ENCODE measurements at places on chromosomes 2 and 18. TPM values are rescaled to one million over a fixed set of nuclear protein-coding genes. Genes with fewer than 3 reads are reported as not detected.
A peak's percentile ranks its signal among the peaks of the same experiment; 100 is the strongest.

- H3K36me3 ChIP-seq, result no peaks in the 10 kb centered on the region
- H3K4me3 ChIP-seq, result no peak overlapping the region
- H3K27ac ChIP-seq, result no peak overlapping the region
- no peaks in the 10 kb centered on the region for H3K4me1 ChIP-seq
- DNase-seq, result no peak
These were observed 80.4 kb downstream of the MC4R start for GRCh38 chr18:60292186-60292585.

- DNase-seq, result peak; percentile 22
- H3K4me3 ChIP-seq, result no peak overlapping the region
- H3K4me1 ChIP-seq, result no peaks in the 10 kb centered on the region
- no peak overlapping the region for H3K27ac ChIP-seq
- H3K36me3 ChIP-seq, result no peaks in the 10 kb centered on the region
These were observed 405.5 kb upstream of the VWC2L start for GRCh38 chr2:214005337-214005736.

DNA sequence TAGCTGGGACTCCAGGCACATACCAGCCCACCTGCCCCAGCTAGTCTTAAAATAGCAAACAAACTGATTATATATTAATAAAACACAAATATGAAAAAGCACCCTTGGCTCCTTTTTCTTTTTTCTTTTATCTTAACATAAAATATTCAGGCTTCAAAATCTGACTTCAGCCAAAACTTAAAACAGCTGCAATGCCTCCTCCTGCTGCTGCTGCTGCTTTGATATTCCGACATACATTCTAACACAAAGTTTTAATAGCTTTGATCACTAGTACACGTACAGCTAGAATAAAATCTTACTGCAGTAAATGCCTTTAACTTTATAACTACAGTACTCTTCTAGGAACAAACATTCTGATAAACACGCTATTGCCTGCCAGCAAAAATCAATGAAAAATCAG is 71.4 kb upstream of the RNU4ATAC start:
- no peak overlapping the region for H3K4me3 ChIP-seq
- H3K27ac ChIP-seq, result no peak overlapping the region
- no peaks in the 10 kb centered on the region for H3K4me1 ChIP-seq

- peaks cover 14% of the 10 kb centered on the region for H3K36me3 ChIP-seq
- H3K27me3 ChIP-seq, result no peaks in the 10 kb centered on the region
- no peaks in the 10 kb centered on the region for H3K4me1 ChIP-seq
- H3K27ac ChIP-seq, result no peak overlapping the region
These were observed 81.5 kb downstream of the MAPRE2 start for GRCh38 chr18:35122586-35123224.

DNA sequence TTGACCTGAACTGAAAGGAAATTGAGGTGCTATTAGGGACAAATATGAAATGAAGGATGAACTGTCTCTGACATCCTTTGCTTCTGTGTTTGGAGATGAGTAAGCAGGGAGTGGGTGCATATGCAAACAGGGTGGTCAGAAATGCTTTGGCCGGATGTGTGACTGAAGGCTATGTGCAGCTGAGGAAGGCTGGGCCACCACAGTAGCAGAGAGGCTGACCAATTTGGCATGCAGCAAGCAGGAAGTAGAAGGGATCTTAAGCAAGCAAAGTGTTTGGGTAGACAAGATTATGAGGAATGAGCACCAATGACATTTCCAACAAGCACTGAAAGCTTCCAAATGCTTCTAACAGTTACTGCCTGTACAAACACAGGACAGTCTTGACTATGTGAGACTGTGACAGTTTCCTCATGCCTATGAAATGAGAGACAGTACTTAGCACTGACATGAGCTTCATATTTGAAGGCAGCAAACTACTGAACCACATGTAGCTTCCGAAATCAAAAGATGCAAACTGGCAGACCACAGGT is 3.3 kb upstream of the ACTR3 start:
- no peak overlapping the region for H3K27ac ChIP-seq
- no peaks in the 10 kb centered on the region for H3K36me3 ChIP-seq
- no peak overlapping the region for H3K4me3 ChIP-seq
- peaks cover 17% of the 10 kb centered on the region for H3K4me1 ChIP-seq
- no peak for DNase-seq

GRCh38 chr2:170235860-170236679 is 58.1 kb downstream of the MYO3B start:
- H3K36me3 ChIP-seq, result no peaks in the 10 kb centered on the region
- H3K4me3 ChIP-seq, result no peak overlapping the region
- DNase-seq, result peak; percentile 72
- H3K4me1 ChIP-seq, result no peaks in the 10 kb centered on the region

DNA sequence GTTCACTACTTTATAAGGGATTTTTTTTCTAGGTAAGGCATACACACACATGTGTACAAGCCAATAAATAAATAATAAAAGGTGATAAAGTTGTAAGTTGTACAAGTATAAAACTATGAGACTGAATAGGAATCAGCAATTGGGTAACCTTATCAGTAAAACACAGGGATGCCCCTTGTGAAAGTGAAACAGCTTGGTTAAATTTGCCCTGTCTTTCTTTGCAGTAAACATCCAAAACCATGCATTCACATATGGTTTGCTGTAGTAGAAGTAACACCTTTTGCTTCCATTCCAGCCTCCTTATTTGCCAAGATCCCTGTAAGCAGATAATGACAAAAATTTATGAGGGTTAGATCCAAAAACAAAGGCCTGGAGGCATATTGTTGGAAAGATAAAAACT is 44.3 kb upstream of the NEUROD1 start:
- no peaks in the 10 kb centered on the region for H3K36me3 ChIP-seq
- no peak overlapping the region for H3K4me3 ChIP-seq
- H3K4me1 ChIP-seq, result no peaks in the 10 kb centered on the region
- peaks cover 14% of the 10 kb centered on the region for H3K27me3 ChIP-seq
- no peak overlapping the region for H3K27ac ChIP-seq

GRCh38 chr2:136116813-136117390 is 1.0 kb downstream of the CXCR4 start:
- H3K27me3 ChIP-seq, result peaks cover 46% of the 10 kb centered on the region
- H3K36me3 ChIP-seq, result peaks cover 3% of the 10 kb centered on the region
- H3K27ac ChIP-seq, result no peak overlapping the region
- no peak for DNase-seq
- H3K4me1 ChIP-seq, result peaks cover 23% of the 10 kb centered on the region
- peak overlapping the region; percentile 73 for H3K4me3 ChIP-seq

DNA sequence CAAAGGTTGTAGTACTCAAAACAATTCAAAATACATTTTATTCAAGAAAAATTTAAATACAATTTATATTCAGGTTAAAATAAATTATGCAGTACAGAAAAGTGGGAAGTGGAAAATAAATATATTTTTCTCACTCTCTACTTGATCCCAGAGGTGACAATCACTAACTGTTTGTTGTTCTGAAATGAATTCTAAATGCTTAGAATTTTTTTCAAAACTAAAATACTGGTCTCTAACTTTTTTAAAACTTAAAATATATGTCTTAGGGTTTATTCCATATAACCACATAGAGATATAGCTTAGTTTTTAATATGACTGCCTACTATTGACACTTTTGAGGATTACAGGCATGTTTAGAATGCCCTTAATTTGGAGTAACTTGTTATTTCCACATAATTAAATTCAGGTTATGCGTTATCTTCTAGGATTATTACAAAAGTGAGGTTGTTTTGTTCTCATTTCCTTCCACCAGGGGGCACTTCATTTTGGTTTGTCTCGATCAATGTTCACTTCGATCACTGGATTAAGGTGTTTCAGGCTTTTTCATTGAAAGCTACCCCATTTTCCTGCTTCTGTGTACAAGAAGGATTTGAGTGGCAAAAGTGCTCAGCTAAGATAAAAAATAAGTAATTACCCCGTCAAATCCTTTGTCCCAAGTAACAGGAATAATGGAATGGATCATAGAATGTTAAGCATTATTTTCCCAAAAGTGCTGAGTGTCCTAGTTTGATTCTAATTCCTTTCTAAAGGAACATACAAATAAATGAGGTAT is 27.1 kb upstream of the TFPI start:
- no peaks in the 10 kb centered on the region for H3K36me3 ChIP-seq
- H3K27me3 ChIP-seq, result no peaks in the 10 kb centered on the region
- peak; percentile 67 for DNase-seq
- H3K27ac ChIP-seq, result peak overlapping the region; percentile 78
- peaks cover 23% of the 10 kb centered on the region for H3K4me1 ChIP-seq
- H3K4me3 ChIP-seq, result peak overlapping the region; percentile 34

- H3K27ac ChIP-seq, result no peak overlapping the region
- no peaks in the 10 kb centered on the region for H3K36me3 ChIP-seq
- no peak for DNase-seq
- H3K27me3 ChIP-seq, result no peaks in the 10 kb centered on the region
These were observed 84.1 kb upstream of the MGAT5 start for GRCh38 chr2:134169788-134170187.

DNA sequence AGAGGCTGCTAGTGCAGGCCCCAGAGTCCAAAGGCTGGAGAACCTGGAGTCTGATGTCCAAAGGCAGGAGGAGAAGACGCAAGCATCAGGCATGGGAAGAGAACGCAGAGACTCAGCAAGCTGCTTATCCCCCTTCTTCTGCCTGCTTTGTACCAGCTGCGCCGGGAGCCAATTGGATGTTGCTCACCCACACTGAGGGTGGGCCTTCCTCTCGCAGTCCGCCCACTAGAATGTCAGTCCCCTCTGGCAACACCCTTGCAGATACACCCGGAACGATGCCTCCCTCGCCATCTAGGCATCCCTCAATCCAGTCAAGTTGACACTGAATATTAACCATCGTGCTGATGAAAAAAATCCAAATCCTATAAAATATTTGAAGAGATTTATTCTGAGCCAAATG is 141.6 kb downstream of the TWIST2 start:
- no peaks in the 10 kb centered on the region for H3K27me3 ChIP-seq
- H3K4me1 ChIP-seq, result no peaks in the 10 kb centered on the region
- H3K4me3 ChIP-seq, result no peak overlapping the region
- H3K27ac ChIP-seq, result no peak overlapping the region

Gene SLC11A1
- 0.03 TPM for polyA plus RNA-seq

Gene DYNC1I2
- polyA plus RNA-seq, result 93.4 TPM

Gene PAPOLG
- polyA plus RNA-seq, result 3.8 TPM

Gene C18orf63
- not detected for polyA plus RNA-seq

Gene DTNB
- 11.5 TPM for polyA plus RNA-seq

Gene MYOM1
- 0.08 TPM for polyA plus RNA-seq

Gene NLRC4
- polyA plus RNA-seq, result not detected
